ENCODE measurements at places on chromosomes 4 and X.

DNA sequence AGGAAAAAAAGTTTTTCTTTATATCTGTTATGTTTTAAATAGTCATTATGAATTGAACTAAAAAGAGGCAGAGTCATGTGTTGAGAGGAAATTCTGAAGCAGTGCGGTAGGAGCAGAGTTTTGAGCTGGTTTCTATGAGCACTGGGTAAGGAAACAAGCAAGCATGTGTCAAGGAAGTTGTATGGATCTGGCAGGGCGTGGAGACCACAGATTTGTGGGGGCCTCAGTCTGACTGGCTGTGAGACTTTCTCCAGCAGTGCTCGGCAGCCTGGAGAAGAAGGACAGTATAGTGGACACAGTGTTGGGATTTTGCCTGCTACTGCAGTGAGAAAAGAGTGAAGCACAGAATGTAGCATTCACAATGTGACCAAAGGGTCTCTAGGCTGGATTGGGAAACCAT is 399.1 kb downstream of the INPP4B start:
- DNase-seq: no peak

- DNase-seq: no peak
Measured at GRCh38 chr4:109156356-109156755, 146.1 kb downstream of the COL25A1 start.

- DNase-seq: no peak
Measured at GRCh38 chr4:175106301-175106700, 188.1 kb downstream of the ADAM29 start.

GRCh38 chr4:172838111-172838510 is 330.5 kb upstream of the GALNT7 start:
- no peak for DNase-seq

DNA sequence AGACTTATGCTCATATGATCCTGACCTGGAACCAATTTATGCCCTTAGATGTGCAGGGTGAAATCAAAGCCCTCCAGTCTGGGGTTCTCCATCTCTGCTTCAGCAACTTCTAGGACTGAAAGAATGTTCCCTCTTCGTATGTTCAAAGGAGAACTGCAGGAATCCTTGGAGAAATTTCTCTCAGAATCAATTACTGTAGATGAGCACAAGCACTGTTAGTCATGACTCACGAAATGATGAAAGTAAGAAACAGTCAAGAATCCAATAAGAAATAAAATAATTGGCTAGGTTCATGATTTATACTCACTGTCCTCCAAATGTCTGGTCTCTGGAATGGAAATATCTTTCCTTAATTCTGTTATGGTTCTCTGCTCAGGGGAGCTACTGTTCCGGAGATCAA is 348.2 kb downstream of the PDGFC start:
- DNase-seq: no peak

- peak; percentile 90 for DNase-seq
Measured at GRCh38 chrX:103687073-103687695, 685 bp upstream of the MORF4L2 start.

DNA sequence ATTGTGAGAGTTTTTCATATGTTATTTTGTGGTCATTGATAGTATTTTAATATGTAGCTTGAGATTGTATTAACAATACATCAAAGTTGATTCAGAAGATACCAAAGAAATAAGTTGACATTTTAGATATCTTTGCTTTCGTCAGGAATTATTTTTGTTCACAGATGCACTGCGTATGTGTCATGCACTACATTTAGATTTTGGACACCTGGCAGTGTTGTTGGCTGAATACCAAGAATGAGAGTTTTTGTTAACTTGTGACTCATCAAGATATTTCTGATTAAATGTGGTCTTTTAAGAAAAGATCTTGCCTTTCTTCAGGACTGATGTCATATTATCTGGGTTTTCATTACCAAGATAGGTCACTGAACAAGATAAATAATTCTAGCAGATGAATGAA is 633.4 kb downstream of the CENPC start:
- no peak for DNase-seq

- DNase-seq: no peak
Measured at GRCh38 chrX:115499112-115499805, 61.7 kb upstream of the PLS3 start.

DNA sequence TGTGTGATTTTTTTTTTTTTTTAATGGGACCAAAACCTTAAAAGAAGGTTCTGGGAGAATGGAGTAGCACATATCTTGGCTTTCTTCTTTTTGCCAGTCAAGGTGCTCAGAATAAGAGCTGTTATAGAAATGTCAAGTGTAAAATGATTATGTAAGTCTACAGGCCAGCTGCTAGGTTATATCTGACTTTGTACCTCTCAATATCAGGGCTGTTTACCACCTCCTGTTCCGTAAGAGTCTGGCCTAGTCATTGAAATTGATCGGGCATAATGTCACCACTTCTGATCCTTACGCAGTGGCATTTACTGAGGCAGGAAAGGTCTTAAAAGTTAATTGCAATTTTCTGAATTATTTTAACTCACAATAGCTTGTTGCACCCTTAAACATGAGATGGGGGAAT is 41.1 kb downstream of the LIMCH1 start:
- DNase-seq: no peak

DNA sequence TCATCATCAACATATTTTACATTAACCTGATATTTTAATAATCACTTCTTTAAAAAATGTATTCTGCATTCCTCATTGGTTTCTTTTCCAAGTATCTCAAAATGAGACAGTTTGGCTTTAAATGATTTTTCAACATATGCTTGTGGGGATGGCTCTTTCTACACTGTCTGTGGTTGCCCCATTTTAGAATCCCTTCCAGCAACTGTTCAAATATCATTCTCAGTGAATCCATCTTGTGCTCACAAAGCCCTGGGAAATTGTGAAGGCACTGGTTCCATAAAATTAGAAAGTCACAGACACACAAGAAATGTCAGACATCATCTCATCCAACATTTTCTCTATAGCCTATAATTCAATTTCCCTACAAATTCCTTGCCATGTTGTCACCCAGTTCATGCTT is 103.5 kb downstream of the LNX1 start:
- no peak for DNase-seq

GRCh38 chr4:176464748-176465147 is 145.0 kb downstream of the SPCS3 start:
- DNase-seq: no peak
